Renal pelvis (tissue), 12 donors: ENCODE measurements at places on chromosomes 13 and 19. TPM values are rescaled to one million over a fixed set of nuclear protein-coding genes. Genes with fewer than 3 reads are reported as not detected.

- DNase-seq = no peak
Observed at GRCh38 chr13:106310291-106310865, 225.1 kb downstream of the EFNB2 start.

GRCh38 chr13:52446265-52446664 lies 4.2 kb downstream of the VPS36 start:
- DNase-seq = no peak

- DNase-seq = no peak
Observed at GRCh38 chr13:74205313-74205690, 71.1 kb upstream of the KLF12 start.

DNA sequence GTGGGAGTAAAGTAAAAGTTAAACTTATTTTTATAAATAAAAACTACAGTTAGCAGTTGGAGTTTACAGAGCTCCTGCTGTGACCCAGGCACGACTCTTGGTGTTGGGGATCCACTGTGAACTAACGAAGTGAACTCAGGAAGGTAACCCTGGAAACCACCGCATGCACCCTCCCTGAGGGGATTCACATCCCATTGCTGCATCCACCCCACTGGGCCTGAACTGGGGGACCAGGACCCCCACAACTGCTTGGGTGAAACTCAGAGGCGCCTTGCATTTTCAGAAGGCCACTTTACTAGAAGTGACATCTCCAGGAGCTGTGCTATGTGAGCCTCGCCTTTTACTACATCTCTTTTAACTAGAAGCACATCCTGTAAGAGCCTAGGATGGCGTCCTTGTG lies 166.4 kb downstream of the TEX29 start:
- DNase-seq = no peak

- DNase-seq = peak; percentile 62
Observed at GRCh38 chr19:48398375-48399235, 5.1 kb downstream of the GRIN2D start.

- no peak for DNase-seq
Observed at GRCh38 chr19:3465552-3465951, 14.8 kb downstream of the SMIM24 start.

The S1PR4 gene
- polyA plus RNA-seq = 0.43 TPM

- no peak for DNase-seq
Observed at GRCh38 chr13:97505017-97505416, 71.0 kb downstream of the RAP2A start.

DNA sequence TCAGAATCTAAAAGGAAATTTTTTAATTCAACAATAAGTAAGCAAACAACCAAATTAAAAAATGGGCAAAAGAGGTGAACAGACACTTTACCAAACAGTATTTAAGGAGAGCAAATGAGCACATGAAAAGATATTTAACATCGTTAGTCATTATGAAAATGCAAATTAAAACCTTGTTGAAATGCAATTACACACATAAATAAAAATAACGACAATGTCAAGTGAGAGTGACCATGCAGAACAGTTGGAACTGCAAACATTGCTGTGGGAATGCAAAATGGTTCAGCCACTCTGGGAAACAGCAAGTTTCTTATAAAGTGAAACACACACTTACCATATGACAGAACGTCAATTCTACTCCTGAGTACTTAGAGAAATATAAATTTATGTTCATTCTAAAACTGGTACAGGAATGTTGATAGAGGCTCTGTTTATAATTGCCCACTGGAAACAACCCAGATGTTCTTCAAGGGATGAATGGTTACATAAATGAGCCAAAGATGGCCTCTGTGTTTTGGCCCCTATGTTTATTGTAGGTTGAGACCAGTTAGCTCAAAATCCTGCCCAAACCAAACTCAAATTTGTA lies 678.1 kb downstream of the UQCRFS1 start:
- DNase-seq = no peak

The F2RL3 gene
- 1.4 TPM for polyA plus RNA-seq

DNA sequence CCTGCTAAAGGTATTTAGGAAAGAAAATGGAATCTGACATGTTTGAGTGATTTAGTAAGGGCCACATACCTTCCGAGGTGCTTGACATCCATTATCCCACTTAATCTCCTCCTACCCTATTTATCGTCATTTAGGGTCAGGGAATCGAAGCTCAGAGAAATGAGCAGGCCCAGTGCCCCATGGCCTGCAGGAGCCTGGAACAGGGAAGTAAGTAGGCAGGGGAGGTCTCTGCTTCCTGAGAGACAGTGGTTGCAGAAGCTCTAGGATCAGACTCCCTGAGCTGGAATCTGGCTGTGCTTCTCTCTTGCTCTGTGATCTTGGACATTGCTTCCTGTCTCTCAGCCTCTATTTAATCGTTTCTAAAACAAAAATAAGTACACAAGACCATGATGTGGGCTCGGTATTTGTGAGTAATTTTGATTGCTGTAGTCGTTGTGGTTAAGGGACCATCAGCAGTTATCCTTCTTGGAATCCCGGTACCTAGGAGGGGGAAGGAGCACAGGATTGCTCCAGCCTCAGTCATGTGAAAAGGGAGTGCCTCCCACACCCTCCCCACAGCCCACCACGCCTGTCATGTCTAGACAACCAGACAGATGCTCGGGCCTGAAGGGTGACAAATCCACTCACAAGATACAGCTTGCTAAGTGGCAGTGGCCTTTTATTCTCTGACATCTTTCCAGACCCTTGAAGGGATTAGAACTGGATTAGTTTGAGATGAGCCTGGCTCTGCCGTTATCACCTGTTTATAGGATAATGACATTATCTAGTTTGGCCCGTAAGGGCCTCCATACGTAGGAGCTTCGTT lies 169.2 kb upstream of the TSHZ3 start:
- DNase-seq = no peak
